CD4-positive, CD25-positive, alpha-beta regulatory T cell (primary cell): ENCODE measurements at places on chromosomes 5 and 9. TPM values are rescaled to one million over a fixed set of nuclear protein-coding genes. Genes with fewer than 3 reads are reported as not detected.

Gene TMEM215
- polyA plus RNA-seq, result not detected

Gene FAXDC2
- not detected for polyA plus RNA-seq

Gene SPARC
- polyA plus RNA-seq, result not detected

Gene PCDHGA3
- polyA plus RNA-seq, result not detected
